Heart right ventricle (tissue), 16 donors: ENCODE measurements at places on chromosomes 16 and 17. TPM values are rescaled to one million over a fixed set of nuclear protein-coding genes. Genes with fewer than 3 reads are reported as not detected.

The KRT23 gene
- polyA plus RNA-seq = not detected

The ARL5C gene
- polyA plus RNA-seq = not detected

The HEXIM2 gene
- polyA plus RNA-seq = 3.0 TPM

The TRIM47 gene
- polyA plus RNA-seq = 48.7 TPM

The KRTAP1-1 gene
- polyA plus RNA-seq = not detected

The DPEP1 gene
- polyA plus RNA-seq = 0.09 TPM

The SLC52A1 gene
- not detected for polyA plus RNA-seq

The RPL13 gene
- polyA plus RNA-seq = 7,398 TPM

The CKLF gene
- polyA plus RNA-seq = 24.1 TPM

The ZACN gene
- polyA plus RNA-seq = 1.6 TPM

The OR1A1 gene
- polyA plus RNA-seq = not detected

The IGSF6 gene
- polyA plus RNA-seq = 0.55 TPM

The SLC6A2 gene
- polyA plus RNA-seq = not detected

The PIRT gene
- polyA plus RNA-seq = not detected

The PPP1R27 gene
- not detected for polyA plus RNA-seq

The WSCD1 gene
- polyA plus RNA-seq = 2.5 TPM

The ATAD5 gene
- 0.59 TPM for polyA plus RNA-seq

The TERB1 gene
- not detected for polyA plus RNA-seq

The CMTM4 gene
- polyA plus RNA-seq = 4.6 TPM

The BAIAP3 gene
- 1.4 TPM for polyA plus RNA-seq

The SSTR5 gene
- 1.4 TPM for polyA plus RNA-seq

The TSNAXIP1 gene
- polyA plus RNA-seq = 1.2 TPM

The ZP2 gene
- not detected for polyA plus RNA-seq

The DLX4 gene
- 0.03 TPM for polyA plus RNA-seq

The UMOD gene
- not detected for polyA plus RNA-seq
